T-helper 17 cell (primary cell): ENCODE measurements at places on chromosomes 1 and 21. TPM values are rescaled to one million over a fixed set of nuclear protein-coding genes. Genes with fewer than 3 reads are reported as not detected.

GRCh38 chr1:150695561-150695960 lies 1.4 kb downstream of the GOLPH3L start:
- H3K36me3 ChIP-seq = peaks cover 5% of the 10 kb centered on the region
- peaks cover 26% of the 10 kb centered on the region for H3K4me1 ChIP-seq
- H3K4me3 ChIP-seq = no peak overlapping the region
- no peak for DNase-seq
- no peak overlapping the region for H3K27ac ChIP-seq
- peaks cover 3% of the 10 kb centered on the region for H3K27me3 ChIP-seq

- peaks cover 80% of the 10 kb centered on the region for H3K27me3 ChIP-seq
- no peak overlapping the region for H3K27ac ChIP-seq
- H3K4me3 ChIP-seq = no peak overlapping the region
- H3K36me3 ChIP-seq = peaks cover 10% of the 10 kb centered on the region
Measured at GRCh38 chr1:203128716-203129500, 1.4 kb downstream of the ADORA1 start.

GRCh38 chr21:26810266-26810665 lies 34.9 kb downstream of the ADAMTS1 start:
- DNase-seq = no peak
- H3K27me3 ChIP-seq = peaks cover 33% of the 10 kb centered on the region
- no peaks in the 10 kb centered on the region for H3K36me3 ChIP-seq
- H3K27ac ChIP-seq = no peak overlapping the region
- no peaks in the 10 kb centered on the region for H3K4me1 ChIP-seq

GRCh38 chr1:221727146-221728036 lies 14.5 kb downstream of the DUSP10 start:
- H3K27me3 ChIP-seq = no peaks in the 10 kb centered on the region
- H3K27ac ChIP-seq = peak overlapping the region; percentile 51
- H3K36me3 ChIP-seq = no peaks in the 10 kb centered on the region
- DNase-seq = no peak
- peak overlapping the region; percentile 31 for H3K4me3 ChIP-seq

DNA sequence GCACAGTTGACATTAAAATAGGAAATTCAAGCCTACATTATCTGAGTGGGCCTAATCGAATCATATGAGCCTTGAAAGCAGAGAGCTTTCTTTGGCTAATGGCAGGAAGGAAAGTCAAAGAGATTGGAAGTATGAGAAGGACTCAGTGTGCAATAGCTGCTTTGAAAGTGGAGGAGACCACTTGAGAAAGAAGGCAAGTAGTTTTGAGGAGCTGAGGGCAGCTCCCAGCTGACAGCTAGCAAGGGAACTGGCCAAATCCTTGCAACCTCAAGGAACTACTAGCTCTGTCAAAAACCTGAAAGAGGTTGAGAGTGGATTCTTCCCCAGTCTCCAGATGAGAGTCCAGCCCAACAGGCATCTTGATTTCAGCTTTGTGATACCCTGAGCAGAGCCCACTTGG lies 149.0 kb upstream of the CACYBP start:
- no peak for DNase-seq
- no peak overlapping the region for H3K4me3 ChIP-seq
- peak overlapping the region; percentile 47 for H3K27ac ChIP-seq
- no peaks in the 10 kb centered on the region for H3K36me3 ChIP-seq

DNA sequence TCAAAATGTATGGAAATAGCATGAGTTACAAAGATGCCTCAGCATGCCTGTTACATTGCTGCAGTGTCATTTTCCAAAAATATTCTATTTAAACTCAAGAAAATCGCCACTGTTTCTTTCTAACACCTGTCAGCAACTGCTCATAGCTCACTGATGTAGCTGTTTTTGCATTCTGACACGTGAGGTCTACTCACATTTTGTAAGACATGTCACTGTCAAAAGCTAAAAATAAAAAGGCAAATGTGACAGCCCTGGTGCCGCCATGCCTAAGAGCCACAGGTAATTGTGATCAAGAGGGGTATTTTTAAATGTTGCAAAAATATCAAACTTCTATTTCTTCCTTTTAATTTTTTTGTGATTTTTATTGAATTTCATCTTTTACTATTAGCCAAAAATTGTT lies 556.2 kb upstream of the TMPRSS15 start:
- H3K27ac ChIP-seq = no peak overlapping the region
- DNase-seq = no peak
- no peak overlapping the region for H3K4me3 ChIP-seq
- no peaks in the 10 kb centered on the region for H3K36me3 ChIP-seq
- H3K4me1 ChIP-seq = no peaks in the 10 kb centered on the region
- H3K27me3 ChIP-seq = no peaks in the 10 kb centered on the region

DNA sequence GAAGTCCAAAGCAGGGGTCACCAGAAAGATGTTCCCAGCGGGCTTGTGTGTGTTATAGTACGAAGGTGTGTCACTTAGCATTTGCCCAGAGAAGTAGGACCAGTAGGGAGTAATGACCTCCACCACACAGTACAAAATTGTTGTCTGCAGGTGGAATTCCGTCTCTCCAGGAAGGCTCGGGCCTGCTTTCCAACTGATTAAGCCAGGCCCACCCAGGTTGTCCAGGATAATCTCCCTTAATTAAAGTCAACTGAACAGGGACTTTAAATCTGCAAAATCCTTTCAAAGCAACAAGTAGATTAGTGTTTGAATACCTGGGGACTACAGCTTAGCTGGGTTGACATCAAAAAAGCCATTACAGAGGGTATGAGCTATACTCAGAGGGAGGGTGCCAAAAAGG lies 131.3 kb downstream of the BACH1 start:
- no peak overlapping the region for H3K4me3 ChIP-seq
- no peaks in the 10 kb centered on the region for H3K27me3 ChIP-seq

- H3K4me3 ChIP-seq = no peak overlapping the region
- H3K27me3 ChIP-seq = peaks cover 19% of the 10 kb centered on the region
Measured at GRCh38 chr1:78038071-78038470, 7.7 kb upstream of the GIPC2 start.

- H3K4me1 ChIP-seq = peaks cover 27% of the 10 kb centered on the region
- DNase-seq = no peak
- peaks cover 3% of the 10 kb centered on the region for H3K36me3 ChIP-seq
- peak overlapping the region; percentile 91 for H3K4me3 ChIP-seq
- no peaks in the 10 kb centered on the region for H3K27me3 ChIP-seq
Measured at GRCh38 chr1:2587071-2587859, 688 bp downstream of the PRXL2B start.

- H3K4me3 ChIP-seq = no peak overlapping the region
- H3K4me1 ChIP-seq = no peaks in the 10 kb centered on the region
- DNase-seq = no peak
- H3K36me3 ChIP-seq = no peaks in the 10 kb centered on the region
Measured at GRCh38 chr1:96253246-96254035, 468.1 kb upstream of the PTBP2 start.

DNA sequence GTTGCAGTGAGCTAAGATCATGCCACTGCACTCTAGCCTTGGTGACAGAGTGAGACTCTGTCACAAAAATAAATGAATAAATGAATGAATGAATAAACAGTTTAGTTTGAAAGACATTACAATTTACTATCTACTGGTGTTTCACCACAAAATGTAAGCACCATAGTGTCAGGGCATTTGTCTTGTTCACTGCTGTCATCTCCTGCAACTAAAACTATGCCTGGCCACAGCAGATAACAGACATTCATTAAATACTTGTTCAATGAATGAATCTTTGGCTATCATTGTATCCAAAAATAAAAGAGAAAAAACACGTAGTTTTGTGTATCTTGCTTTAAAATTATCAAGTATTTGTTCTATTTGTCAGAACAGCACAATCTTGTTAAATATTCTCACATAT lies 32.5 kb downstream of the SASS6 start:
- peaks cover 3% of the 10 kb centered on the region for H3K4me1 ChIP-seq
- H3K27me3 ChIP-seq = no peaks in the 10 kb centered on the region
- no peak for DNase-seq
- H3K4me3 ChIP-seq = no peak overlapping the region
- no peak overlapping the region for H3K27ac ChIP-seq

DNA sequence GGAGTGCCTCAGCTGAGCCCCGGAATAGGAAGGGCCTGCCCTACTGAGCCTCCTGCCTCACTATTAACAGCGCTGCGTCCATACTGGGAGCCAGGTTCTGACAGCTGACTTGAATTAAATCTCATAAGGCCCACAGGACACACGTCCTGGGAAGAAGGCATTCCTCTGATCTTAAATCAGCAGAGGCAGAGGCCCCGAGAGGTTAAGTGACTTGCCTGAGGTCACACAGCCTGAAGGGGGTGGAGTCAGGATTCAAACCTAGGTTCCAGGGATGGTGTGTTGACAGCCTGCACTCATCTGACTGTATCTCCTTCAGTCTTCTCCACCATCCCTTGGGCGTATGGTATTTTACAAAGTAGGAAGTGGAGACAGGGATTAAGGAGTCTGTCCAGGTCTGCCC lies 79.8 kb downstream of the AJAP1 start:
- H3K36me3 ChIP-seq = no peaks in the 10 kb centered on the region
- H3K27ac ChIP-seq = no peak overlapping the region
- no peak overlapping the region for H3K4me3 ChIP-seq

DNA sequence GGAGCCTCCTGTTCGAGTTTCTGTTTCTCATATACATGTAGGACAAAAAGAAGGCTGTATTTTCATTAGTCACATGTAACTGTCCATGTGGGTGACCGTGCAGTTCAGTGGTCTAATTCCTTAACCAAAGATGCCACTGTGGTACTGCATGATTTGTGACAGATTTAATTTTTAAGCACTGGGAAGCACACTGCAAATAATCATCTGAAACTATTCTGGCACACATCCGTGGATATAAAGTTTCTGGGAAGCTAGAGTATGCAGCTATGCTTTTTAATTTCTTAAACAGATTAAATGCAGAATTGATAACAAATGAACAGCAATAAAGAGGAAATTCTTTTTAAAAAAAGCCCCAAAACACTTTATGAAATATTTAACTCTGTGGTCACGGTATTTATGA lies 254.8 kb downstream of the LMO4 start:
- H3K4me3 ChIP-seq = no peak overlapping the region
- no peaks in the 10 kb centered on the region for H3K4me1 ChIP-seq
- H3K27ac ChIP-seq = no peak overlapping the region
- DNase-seq = no peak
- H3K36me3 ChIP-seq = no peaks in the 10 kb centered on the region

DNA sequence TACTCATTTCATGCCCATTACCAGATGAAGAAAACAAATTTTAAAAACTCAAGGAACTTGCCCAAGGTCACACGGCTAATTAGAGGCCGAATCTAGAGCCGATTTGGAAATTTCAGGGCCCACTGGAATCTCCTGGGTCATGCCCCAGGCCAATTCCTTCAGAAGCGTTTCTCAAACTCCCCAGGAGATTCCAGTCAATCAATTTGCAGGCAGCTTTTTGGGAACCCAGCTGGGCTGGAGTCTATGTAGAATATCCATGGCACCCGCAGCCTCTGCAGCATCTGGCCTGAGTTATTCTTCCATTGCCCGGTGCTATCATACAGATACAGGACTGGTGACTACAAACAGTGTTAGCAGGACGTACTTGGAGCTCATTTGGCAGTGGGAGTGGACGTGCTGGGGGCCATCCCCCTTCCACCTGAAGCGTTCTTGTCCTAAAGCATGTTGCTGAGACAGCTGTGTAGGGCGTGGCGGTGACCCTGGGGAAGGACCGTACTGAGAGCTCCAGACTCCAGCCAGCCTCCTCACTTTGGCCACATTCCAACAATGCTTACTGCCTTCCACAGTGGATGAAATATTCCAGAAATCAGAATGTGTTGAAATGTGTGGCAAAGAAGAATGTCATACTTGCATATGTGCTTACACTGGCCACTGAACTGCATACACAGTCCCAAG lies 38.3 kb downstream of the ABCG1 start:
- peaks cover 36% of the 10 kb centered on the region for H3K4me1 ChIP-seq
- no peaks in the 10 kb centered on the region for H3K36me3 ChIP-seq
- no peak for DNase-seq
- no peaks in the 10 kb centered on the region for H3K27me3 ChIP-seq

DNA sequence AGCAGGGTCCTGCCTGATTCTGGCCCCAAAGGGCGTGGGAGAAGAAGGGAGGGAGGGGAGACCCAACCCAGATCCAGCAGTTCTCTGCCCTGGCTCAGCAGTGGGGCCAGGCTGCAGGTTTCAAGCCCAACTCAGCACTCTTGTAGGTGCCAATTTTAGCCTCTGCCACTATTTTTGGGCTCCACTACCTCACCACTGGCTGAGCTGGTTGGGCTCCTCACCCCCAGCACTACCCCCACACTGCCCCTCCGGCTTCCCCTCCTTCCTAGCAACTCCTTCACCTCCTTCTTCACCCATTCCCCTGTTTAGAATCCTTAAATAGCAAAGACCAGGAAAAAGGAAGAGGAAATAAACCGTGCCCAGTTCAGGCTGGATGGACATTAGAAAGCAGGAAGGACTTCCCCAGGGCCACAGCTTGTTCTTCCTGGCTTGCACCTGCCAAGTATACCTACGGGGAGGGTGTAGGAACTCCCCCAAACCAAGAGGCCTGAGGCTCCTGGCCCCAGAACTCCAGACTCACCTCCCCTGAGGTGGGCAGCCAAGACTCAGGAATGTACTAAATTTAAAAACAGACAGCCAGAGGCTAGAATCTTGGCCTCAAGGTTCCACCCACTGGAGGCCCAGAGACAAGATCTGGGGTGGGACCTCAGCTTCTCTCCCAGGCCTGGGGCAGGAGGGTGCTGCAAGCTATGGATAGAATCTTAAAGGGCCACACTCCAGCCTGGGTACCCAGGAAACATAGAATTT lies 1.4 kb upstream of the ARHGEF2 start:
- no peaks in the 10 kb centered on the region for H3K27me3 ChIP-seq
- peaks cover 62% of the 10 kb centered on the region for H3K4me1 ChIP-seq
- no peak for DNase-seq
- H3K36me3 ChIP-seq = peaks cover 17% of the 10 kb centered on the region

DNA sequence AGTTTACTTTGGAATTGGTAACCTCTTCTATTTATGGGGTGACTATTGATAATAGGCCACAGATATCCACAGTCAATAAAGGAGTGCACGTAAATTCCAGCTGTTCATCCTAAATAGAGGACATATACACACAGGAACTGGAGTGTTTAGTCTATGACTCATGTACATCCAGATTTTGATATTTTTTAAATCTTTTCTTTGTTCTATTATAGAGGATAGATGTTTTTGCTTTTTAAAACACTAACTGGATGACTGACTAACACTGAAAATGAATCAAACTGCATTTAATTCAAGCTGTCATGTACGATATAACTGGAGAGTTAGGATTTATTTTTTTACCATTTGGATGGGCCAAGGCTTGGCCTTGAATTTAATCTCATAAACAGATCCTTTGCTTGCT lies 45.9 kb downstream of the RGL1 start:
- no peaks in the 10 kb centered on the region for H3K27me3 ChIP-seq
- H3K4me1 ChIP-seq = peaks cover 4% of the 10 kb centered on the region
- H3K27ac ChIP-seq = no peak overlapping the region
- no peak overlapping the region for H3K4me3 ChIP-seq
- no peaks in the 10 kb centered on the region for H3K36me3 ChIP-seq

IL24 gene
- total RNA-seq = not detected

JUN gene
- total RNA-seq = 1,878 TPM

LRP8 gene
- total RNA-seq = 18.6 TPM

RGS16 gene
- total RNA-seq = 23.5 TPM

HEATR1 gene
- 45.6 TPM for total RNA-seq

SLC16A4 gene
- 0.20 TPM for total RNA-seq

NR0B2 gene
- total RNA-seq = not detected

XCL2 gene
- total RNA-seq = not detected

OXCT2 gene
- total RNA-seq = not detected

ADGRL2 gene
- not detected for total RNA-seq
